Effector CD4-positive, alpha-beta T cell (primary cell): ENCODE measurements at places on chromosomes 12 and 14.

GRCh38 chr14:72929316-72930080 is 3.2 kb downstream of the DCAF4 start:
- no peak for DNase-seq

GRCh38 chr14:31170411-31170810 is 37.2 kb downstream of the HECTD1 start:
- DNase-seq: no peak

- no peak for DNase-seq
Measured at GRCh38 chr14:33809396-33809981, 141.4 kb downstream of the EGLN3 start.

GRCh38 chr12:118853634-118854033 is 127.7 kb upstream of the SRRM4 start:
- no peak for DNase-seq

GRCh38 chr14:54697803-54698202 is 130.9 kb downstream of the SAMD4A start:
- DNase-seq: no peak

DNA sequence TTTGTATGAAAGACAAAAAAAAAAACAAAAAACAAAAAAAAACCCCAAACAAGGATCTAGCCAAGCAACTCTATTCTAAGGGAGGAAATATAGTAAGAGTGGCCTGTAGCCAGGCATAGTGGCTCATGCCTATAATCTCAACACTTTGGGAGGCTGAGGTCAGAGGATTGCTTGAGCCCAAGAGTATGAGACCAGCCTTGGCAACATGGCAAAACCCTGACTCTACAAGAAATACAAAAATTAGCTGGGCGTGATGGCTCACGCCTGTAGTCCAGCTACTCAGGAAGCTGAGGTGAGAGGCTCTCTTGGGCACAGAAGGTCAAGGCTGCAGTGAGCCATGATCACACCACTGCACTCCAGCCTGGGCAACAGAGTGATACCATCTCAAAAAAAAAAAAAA is 47.9 kb downstream of the TMEM117 start:
- no peak for DNase-seq

- DNase-seq: no peak
Measured at GRCh38 chr12:68953536-68953935, 20.6 kb upstream of the CPM start.

- no peak for DNase-seq
Measured at GRCh38 chr14:65949711-65950516, 536.3 kb upstream of the CCDC196 start.

DNA sequence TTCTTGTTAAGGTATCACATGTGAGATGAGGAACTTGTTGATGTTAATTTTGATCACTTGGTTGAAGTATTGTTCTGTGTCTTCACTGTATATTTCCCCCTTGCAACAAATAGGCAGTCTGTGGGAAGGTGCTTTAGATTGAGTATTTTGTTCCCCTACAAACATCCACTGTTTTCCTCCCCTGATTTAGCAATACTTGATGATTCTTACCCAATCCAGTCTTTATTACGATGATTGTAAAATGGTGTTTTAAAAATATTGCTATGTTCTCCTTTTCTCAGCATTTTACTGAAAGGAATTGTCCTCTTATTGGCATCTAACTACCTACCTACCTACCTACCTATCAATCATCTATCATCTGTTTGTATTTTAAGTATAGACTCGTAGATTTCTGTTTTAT is 66.3 kb downstream of the ETNK1 start:
- no peak for DNase-seq

DNA sequence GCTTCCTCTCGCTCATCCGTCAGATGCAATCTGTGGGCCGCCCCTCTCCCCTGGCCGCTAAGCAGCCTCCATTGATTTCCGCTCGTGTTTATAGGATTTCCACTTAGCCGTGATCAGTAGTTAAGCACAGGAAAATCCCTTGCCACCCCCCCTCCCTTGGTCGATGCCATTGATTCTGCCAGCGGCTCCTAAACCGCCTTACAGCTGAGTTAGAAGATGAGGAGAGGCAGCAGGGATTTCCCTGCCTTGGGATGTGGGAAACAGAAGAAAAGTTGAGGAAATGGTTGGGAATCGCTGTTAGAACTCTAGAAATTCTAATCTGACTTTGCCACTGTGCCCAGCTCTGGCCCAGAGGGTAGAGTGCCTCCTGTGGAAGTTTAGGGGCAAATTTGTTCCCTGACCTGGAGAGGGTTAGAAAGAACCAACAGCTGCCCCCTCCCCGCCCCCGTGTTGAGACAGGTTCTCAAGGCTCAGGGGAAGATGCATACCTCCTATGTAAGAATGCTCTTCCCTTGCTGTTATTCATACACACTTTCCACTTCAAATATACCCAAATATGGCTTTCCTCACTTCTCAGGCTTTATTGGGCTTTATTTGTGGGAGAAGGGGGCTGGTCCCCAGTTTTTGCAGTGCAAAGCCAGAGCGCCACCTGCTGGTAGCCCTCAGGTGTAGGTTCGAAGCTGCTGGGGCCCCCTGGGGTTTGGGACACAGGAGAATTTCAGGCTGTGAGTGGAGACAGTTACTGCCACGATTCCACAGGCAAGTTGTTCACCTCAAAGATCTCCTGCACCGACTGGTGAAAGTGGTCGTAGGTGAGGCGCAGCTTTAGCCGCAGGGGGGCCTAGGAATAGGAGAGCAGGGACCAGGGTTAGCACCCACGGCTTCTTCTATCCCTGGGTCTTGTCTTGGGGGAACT is 3.2 kb downstream of the THTPA start:
- DNase-seq: peak; percentile 63

DNA sequence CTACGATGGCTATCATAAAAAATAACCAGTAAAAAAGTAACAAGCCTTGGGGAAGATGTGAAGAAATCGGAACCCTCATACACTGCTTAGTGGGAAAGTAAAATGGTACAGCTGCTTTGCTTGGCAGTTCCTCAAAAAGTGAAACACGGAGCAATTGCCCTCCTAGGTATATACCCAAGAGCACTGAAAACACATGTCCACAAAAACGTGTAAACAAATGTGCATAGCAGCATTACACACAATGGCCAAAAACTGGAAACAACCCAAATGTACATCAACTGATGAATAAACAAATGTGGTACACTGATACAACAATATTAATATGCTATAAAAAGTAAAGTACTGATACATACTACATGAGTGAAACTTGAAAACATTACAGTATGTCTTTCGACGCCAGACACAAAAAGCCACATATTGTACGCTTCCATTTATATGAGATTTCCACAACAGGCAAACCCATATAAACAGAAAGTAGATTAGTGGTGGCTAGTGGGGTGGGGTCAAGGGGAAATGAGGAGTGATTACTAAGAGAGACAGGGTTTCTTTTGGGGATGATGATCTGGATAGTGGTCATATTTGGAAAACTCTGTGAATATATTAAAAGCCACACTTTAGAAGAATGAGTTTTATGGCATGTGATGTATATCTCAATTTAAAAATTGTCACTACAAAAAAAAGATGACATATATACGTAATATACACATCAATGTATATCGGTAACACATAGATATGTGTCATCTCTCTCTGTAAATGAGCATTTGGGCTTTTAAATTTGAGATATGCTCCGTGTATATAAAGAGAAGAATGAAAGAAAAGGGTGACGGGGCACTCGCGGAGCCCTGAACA is 996 bp downstream of the SLC41A2 start:
- DNase-seq: no peak

DNA sequence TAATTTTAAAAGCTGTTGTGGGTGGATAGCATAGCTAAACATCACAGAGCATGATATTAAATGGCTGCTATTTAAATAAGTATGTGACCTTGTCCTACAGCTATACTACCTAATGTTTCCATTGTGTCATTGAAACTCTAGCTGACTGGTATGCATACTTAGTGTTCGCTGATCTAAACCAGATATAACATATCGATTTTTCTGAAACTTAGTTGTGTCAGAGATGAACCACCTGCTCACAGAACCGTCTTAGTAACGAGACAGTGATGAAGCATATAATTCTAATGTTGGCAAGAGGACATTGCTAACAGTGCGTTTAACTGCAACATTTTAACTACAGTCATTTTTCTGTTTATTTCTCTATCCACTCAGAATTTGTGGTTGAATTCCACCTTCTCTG is 36.1 kb upstream of the NUAK1 start:
- DNase-seq: no peak

DNA sequence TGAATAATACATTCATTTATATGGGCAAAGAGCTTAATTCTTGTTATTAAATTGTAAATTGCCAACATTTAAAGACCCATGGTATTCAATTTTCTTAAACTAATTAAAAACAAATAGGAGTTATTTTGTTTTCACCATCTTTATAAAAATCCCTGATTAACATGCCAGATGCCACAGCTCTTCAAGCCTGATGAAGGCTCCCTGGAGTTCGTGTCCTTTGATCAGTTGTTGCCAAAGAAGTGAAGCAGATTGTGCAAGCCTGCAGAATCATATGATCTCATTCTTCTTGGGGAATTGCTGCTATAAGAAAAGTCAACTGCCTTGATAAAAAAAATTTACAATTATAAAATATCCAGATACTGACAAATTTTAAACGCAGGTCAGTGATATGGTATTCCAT is 288.3 kb upstream of the PPFIA2 start:
- DNase-seq: no peak

DNA sequence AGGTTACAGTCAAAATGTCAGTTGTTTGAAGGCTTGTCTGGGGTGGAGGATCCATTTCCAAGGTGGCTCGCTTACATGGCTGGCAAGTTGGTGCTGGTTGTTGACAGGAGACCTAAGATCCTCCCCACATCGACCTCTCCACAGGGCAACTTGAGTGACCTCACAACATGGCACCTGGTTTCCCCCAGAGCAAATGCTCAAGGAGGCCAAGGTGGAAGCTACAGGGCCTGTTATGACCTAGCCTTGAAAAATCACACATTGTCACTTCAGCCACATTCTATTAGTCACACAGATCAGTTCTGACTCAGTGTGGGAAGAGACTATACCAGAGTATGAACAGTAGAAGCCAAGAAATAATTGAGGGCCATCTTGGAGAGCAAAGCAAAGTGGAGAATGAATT is 11.3 kb upstream of the GNG2 start:
- no peak for DNase-seq

GRCh38 chr12:42582050-42582449 is 7.5 kb downstream of the PRICKLE1 start:
- no peak for DNase-seq

DNA sequence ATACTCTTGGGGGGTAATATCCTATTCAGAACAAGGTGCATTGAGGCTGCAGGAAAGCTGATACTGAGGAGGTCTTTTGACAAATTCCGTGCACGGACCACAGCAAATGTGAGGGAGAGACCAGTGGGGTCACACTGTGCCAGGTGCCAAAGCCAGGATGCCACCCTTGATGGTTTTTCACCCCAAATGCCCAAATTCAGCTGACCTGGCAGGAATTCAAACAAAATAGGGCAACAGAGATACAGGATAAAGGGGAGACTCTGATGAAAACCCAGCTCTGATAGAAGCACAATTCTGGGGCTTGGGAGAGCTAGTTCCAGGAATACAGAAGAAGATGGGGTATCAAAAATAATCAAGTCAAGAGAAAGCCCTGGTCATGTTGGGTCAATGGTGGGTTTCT is 55.3 kb downstream of the SLC8A3 start:
- no peak for DNase-seq

- DNase-seq: no peak
Measured at GRCh38 chr12:45232146-45232755, 16.4 kb downstream of the ANO6 start.

DNA sequence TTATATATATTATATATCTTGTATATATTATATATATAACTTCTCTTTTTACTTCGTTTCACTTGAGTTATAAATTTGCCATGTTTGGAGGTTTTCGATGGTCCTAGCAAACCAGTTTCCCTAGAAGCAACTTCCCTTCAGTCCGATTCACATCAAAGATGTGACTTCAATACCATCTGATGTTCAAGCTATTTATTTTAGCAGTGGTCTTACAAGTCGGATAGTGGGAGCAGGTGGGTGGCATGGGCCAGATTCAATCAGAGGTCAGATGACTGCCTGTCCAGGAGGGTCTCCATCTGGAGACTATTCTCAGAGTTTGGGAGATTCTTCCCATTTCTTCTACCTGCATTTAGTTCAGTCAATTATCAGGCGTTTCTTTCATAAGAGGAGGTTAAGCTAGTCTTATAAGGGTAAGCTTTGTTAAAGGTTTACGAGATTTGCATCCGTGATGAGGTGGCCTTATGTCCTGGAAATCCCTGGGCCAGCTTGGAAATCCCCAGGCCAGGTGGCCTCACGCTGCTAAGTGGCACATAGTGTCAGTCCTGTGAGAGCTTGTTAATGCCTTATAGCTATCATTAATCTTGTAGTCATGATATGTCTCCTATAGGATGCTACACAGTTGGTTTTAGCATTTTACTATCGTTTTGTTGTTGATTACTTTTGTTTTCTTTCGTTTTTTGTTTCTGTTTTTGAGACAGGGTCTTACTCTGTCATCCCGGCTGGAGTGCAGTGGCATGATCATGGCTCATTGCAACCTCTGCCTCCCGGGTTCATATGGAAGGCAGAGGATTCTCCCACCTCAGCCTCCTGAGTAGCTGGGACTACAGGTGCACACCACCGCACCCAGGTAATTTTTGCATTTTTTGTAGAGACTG is 145.8 kb downstream of the BICD1 start:
- DNase-seq: no peak

- DNase-seq: no peak
Measured at GRCh38 chr12:127911291-127911690, 355.7 kb upstream of the TMEM132C start.

GRCh38 chr12:54201001-54201794 is 12.4 kb upstream of the SMUG1 start:
- peak; percentile 52 for DNase-seq

DNA sequence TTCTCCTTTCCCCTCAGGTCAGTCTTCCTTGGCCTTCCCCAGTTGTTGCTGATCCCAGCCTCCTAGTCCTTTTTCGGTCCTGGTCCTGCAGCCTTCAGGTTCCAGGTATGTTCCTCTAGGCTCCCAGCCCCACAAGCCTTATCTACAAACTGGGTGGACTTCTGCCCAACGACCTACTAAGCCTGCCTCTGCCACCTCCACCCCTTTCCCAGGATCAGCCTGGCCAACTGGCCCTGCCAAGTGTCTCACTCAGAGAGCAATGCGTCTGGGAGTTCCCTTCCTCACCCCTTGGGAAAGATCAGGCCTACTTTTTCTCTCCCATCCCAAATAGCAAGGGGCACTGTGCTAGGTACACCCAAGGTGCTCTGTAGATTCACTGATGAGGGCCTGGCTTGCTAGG is at the start of gene SERPINA12:
Gene SERPINA12, minus strand, starts transcription at position 114 of the 400 bp plus-strand sequence. CDS start 11,072 bp downstream, outside the sequence.
- DNase-seq: no peak
